Calu3 (cell line): ENCODE measurements at places on chromosomes 1 and 21. TPM values are rescaled to one million over a fixed set of nuclear protein-coding genes. Genes with fewer than 3 reads are reported as not detected.

The RORC gene
- 0.19 and 1.2 TPM in 2 replicates for total RNA-seq

The HUNK gene
- total RNA-seq = 2.3 and 5.0 TPM in 2 replicates

The CELA3A gene
- not detected in 2 replicates for total RNA-seq

The IRF6 gene
- 44.1 and 51.2 TPM in 2 replicates for total RNA-seq

DNA sequence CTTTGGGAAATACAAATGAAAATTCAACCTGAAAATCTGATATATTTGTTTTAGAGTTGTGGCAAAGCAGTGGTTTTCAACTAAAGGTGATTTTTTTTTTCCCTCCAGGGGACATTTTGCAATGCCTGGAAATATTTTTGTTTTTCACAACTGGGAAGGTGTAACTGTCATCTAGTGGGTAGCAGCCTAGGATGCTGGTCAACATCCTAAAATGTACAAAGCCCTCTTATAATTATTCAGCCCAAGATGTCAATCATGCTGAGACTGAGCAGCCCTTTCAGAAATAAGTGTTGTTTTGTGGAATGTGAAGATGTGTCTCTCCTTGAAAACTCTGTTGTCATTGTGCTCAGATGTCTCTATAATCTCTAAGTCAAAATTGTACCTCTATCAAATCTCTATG is 95.2 kb upstream of the NCAM2 start:
- DNase-seq = no peak

- no peak for DNase-seq
Observed at GRCh38 chr1:119083980-119084379, 56.5 kb downstream of the WARS2 start.

DNA sequence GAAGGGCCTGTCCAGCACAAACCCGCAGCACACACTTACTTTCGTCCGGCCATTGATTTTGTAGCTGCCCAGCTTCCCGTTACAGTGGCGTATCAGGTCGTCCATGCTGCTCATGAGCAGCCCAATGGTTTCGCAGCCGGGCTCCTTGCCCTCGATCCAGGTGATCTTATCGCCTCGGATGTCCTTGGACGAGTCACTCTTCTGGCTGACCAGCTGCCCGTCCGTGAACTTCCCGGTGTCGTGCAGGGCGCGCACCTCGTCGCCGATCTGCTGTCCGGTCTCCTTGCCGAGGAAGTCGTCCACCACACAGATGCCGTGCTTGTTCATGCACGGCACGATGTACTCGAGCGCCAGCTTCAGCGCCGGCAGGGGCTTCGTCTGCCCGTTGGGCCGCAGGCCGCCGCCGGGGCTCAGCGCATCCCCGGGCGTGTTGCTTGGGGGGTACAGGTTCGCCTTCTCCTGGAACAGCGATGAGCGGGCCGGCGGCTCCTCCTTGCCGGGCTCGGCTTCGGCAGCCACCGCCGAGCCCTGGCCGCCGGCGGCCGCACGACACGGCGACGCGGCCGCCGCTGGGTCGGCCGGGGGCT is 1.0 kb downstream of the EGLN1 start:
- DNase-seq = peak; percentile 40

GRCh38 chr21:38286739-38287471 is 30.1 kb downstream of the KCNJ15 start:
- no peak for DNase-seq

- peak; percentile 96 for DNase-seq
Observed at GRCh38 chr1:202105571-202106339, 17.0 kb upstream of the GPR37L1 start.

- no peak for DNase-seq
Observed at GRCh38 chr1:97252076-97252475, 530.5 kb downstream of the PTBP2 start.

DNA sequence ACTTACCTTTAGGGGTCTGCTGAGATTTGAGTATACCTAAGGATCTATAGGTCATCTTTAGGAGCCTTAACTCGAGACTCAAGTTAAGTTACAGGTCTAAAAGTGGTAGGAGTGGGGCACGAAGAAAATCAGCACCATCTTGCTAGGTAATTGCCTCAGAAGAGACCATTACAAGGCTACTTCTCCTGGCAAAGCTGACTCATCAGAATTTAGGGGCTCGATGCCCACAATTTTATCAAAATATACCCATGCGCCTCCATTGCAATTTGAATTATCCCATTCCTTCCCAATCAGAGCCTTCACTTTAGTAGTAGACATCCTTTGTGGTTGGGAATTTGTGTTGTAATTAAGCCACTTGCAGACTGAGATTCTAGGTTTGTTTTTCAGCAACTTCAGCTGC is 1994.3 kb downstream of the MRPL39 start:
- DNase-seq = no peak
